Smooth muscle cell of the pulmonary artery (primary cell): ENCODE measurements at places on chromosomes 4 and X. TPM values are rescaled to one million over a fixed set of nuclear protein-coding genes. Genes with fewer than 3 reads are reported as not detected.

Gene INTU
- total RNA-seq, result 7.3 and 7.4 TPM in 2 replicates

Gene SMIM43
- total RNA-seq, result 0.26 and 0.76 TPM in 2 replicates

Gene ZAR1
- total RNA-seq, result not detected in 2 replicates

Gene CENPVL1
- not detected in 2 replicates for total RNA-seq

Gene SMR3B
- total RNA-seq, result not detected in 2 replicates

Gene SPANXB1
- total RNA-seq, result not detected in 2 replicates

Gene RASGEF1B
- total RNA-seq, result 1.1 and 3.8 TPM in 2 replicates

Gene PFKFB1
- 0.03 and 0.07 TPM in 2 replicates for total RNA-seq

Gene PRDM8
- total RNA-seq, result 4.9 and 6.8 TPM in 2 replicates
